ENCODE measurements at places on chromosomes 13 and 19.

DNA sequence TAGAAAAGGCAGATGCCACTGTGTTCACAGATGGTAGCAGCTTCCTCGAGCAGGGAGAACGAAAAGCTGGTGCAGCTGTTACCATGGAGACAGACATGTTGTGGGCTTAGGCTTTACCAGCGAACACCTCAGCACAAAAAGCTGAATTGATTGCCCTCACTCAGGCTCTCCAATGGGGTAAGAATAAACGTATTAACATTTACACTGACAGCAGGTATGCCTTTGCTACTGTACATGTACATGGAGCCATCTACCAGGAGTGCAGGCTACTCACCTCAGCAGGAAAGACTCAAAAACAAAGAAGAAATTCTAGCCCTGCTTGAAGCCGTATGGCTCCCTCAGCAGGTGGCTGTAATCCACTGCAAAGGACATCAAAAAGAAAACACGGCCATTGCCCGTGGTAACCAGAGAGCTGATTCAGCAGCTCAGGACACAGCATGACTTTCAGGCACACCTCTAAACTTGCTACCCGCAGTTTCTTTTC is 197.7 kb downstream of the ZNF737 start:
- DNase-seq, result no peak

GRCh38 chr13:103556681-103557080 is 490.5 kb upstream of the SLC10A2 start:
- DNase-seq, result no peak

DNA sequence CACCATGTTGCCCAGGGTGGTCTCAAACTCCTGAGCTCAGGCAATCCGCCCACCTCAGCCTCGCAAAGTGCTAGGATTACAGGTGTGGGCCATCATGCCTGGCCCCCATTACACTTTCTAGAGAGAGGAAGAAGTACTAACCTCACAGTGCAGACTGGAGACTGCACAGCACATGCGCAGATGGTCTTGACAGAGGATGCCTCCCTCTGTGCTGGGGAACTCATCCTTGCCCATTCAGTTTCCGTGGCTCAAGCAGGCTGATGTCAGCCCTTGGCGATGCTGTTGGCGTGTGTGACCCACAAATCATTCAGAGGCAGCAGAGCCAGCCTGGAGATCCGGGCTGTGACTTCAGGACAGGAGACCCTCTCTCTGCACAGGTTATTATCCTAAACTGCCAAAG is 14.6 kb upstream of the FFAR2 start:
- DNase-seq, result no peak

DNA sequence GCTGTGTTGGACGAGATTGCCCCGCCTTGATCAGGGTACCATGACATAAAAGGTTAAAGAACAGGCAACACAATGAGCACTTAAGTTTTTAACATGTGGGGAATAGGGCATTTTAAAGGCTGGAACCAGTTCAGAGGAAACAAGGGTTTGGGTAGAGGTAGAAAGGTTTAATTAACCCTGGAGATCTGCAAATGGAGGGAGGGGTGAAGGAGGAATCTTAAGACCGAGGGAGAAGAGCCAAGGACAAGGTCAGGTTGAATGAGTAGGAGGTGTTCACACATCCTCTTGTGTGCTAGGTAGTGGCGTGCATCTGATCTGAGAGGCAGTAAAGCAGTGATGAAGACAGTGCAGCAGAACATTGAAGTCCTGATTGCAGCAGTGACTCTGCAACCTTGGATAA is 28.5 kb downstream of the SKA3 start:
- no peak for DNase-seq

GRCh38 chr19:41934849-41935374 is 6.7 kb upstream of the ERFL start:
- peak; percentile 88 for DNase-seq

GRCh38 chr13:110521296-110521680 is 40.2 kb downstream of the RAB20 start:
- DNase-seq, result no peak

- DNase-seq, result no peak
These were observed 246.7 kb downstream of the RFC3 start for GRCh38 chr13:34064456-34065205.

- DNase-seq, result peak; percentile 91
These were observed 46.7 kb downstream of the GAS6 start for GRCh38 chr13:113816946-113817859.

DNA sequence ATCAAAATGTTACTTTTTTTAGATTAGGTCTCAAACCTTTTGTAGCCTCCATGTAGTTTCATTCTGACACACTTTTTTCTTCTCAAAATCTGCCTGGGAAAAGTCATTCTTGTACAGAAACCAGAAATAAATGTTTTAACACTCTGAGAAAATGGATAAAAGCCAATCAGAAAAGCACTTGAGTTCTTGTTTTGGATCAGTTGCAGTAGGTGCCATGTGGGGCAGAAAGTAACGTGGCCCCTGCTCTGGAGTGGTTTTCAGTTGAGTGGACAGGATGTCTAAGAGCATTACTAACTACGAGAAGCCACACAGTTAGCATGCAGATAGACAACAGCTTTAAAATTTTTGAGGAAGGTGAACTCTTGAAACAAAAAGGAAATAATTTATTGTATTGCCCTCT is 19.1 kb downstream of the GPR183 start:
- peak; percentile 58 for DNase-seq

DNA sequence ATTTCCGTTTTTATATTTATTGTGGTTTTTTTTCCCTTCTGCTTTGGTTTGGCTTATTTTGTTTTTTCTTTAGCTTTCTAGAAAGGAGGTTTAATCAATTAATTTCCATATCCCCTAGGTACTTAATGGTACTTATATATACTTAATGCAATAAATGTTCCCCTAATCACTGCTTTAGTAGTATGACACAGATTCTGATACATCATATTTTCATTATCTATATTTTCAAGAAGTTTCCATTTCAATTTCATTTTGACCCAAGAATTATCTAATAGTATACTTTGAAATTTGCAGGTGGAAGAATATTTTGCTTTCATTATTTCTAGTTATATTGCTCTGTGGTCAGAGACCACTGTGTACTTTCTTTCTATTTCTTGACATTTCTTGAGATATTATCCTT is 66.6 kb upstream of the STK24 start:
- DNase-seq, result no peak

GRCh38 chr13:80802946-80803345 is 462.0 kb upstream of the SPRY2 start:
- DNase-seq, result no peak

DNA sequence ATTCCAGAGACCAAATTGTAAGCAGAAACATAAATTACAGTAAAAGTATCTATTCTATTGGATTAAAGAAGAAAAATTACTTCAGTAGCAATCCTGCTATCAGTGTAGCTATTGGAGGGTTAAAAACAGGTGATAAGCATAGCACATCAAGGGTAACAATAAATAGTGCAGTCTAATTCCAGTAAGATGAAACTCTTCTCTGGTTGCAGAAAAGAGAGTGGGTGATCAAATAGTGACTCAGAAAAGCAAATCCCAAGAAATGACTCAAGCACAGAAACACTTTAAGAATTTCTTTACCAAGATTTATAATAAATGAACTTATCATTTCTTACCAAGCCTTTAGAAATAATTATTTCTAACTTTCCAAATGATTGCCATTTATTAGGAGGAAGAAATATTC is 135.7 kb downstream of the LMO7 start:
- DNase-seq, result no peak

GRCh38 chr19:43519436-43520088 is 7.4 kb downstream of the ETHE1 start:
- peak; percentile 85 for DNase-seq
